ENCODE measurements at places on chromosomes 6 and 20.
A peak's percentile ranks its signal among the peaks of the same experiment; 100 is the strongest.

- no peak for DNase-seq
Measured at GRCh38 chr6:90008189-90008907, 114.1 kb downstream of the GJA10 start.

DNA sequence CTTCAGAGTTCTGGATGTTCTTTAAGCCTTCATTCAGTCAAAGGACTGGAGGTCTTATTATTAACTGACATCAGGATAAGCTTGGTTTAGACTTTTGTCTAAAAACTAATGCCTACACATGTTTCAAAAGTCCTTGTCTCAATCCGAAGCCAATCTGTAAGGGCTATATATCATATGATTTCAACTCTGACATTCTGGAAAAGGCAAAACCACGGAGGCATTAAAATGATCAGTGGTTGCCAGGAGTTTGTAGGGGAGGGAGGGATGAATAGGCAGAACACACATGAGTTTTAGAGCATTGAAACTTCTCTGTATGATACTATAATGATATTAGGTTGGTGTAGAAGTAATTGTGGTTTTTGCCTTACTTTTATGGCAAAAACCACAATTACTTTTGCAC, 1285.8 kb upstream of the CITED2 start:
- peak; percentile 18 for DNase-seq

DNA sequence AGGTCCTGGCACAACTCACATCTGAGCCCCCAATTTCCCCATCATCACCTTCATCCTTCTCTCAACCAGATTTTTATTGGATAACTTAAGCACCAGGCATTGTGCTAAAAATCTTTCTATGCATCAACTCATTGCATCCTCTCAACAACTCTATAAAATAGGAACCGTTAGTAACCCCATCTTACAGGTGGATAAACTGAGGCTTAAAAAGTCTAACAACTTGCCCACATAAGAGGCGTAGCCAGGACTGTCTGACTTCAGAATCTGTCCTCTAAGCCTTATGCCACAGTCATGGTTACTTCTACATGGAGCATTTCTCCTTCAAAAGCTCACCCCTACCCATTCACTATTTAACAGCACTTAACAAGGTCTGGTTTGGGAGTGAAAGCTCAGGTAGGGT, 51.1 kb downstream of the PPP1R16B start:
- DNase-seq: no peak

DNA sequence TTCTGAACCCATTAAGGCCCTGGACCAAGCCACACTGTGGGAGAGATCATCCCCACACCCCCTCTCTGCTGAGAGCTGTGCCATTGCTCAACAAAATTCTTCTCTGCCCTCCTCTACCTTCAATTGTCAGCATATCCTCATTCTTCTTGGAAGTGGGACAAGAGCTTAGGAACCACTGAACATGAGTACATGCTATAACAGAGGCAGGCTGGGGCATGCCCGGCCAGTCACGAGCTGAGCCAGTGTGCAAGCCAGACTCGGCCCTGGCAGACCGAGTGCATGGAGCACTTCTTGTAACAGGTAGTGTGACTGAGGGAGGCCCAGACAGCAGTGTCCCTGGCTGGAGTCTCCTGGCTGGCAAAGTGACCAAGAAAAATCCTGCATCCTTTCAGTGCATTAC, 149.2 kb downstream of the MOXD1 start:
- no peak for DNase-seq

- no peak for DNase-seq
Measured at GRCh38 chr6:4707011-4707410, 69.2 kb upstream of the CDYL start.

GRCh38 chr6:140264431-140264830, 890.0 kb upstream of the CITED2 start:
- peak; percentile 38 for DNase-seq

GRCh38 chr6:106444777-106445507, 84.4 kb downstream of the CRYBG1 start:
- DNase-seq: peak; percentile 72

GRCh38 chr6:1182722-1183521, 129.0 kb upstream of the FOXQ1 start:
- no peak for DNase-seq

All from fibroblast of mammary gland (primary cell).